NCI-H226 (cell line): ENCODE measurements at places on chromosomes 2 and 18.

DNA sequence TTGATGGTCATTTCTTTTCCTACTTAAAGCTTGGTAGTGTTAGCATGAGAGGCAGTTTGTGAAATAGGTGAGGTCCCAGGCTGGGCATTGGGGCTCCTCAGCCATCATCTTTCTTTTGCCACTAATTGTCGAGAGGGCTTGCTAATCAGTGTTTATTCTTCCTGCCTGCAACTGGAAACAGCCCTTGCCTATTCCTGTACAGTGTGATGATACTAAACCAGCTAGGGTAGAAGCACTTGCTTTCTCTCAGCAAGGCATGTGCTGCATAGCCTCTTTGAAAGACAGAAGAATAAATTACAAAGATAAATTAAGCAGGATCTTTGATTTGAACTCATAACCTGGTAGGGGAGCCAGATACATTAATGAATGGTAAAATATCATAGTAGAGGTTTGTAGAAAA lies 16.6 kb upstream of the GPBAR1 start:
- no peak for DNase-seq

GRCh38 chr2:222504719-222505118 lies 80.4 kb downstream of the SGPP2 start:
- DNase-seq = no peak

DNA sequence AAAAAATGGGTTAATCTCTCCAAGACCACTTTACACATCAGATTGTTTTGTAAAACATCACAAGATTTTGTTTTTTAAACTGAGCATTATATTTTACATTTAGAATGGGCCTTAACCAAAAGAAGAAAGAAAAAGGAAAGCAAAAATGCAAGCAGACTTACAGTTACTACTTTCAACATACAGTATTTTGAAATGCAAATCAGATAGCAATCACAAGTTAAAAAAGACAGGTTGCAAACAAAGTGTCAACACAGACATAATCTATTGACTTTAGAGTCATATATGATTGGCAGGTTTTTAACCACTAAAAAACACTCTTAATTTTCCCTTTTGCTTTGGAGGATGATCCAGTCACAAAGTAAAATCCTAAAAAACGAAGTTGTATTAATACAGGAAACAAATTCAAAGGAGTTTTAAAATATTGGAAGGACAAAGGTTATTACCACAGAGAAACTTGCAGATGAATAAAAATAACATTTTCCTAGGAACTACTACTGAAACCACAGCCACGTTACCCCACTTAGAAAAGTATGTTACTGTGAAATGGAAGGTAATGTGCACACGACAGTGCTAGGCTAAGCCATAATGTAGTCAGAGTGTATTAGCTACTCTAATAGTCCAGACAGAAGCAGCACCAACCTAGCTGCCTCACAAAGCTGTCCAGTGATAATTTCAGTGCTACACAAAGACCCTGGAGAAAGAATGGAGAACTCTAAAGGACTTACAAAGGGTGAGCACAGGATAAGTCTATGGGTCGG lies 22.9 kb downstream of the DARS1 start:
- no peak for DNase-seq

- no peak for DNase-seq
Observed at GRCh38 chr2:214482728-214483127, 71.9 kb downstream of the VWC2L start.

DNA sequence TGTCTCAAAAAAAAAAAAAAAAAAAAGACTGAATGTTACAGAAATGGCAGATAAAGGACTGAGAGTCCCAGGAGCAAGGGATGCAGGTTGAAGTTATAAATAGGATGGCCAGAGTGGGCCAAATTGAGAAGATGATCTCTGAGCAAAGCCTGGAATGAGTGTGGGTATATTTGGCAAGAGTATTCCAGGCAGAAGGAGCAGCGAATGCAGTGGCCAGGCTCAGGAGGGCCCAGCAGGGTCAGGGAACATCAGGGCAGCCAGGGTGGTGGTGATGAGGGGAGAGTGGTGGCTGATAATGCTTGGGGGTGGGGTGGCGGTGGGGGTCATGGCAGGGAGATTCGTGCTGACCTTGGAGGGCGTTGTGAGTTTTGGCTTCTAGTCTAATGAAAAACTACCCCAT lies 141.3 kb upstream of the AGAP1 start:
- DNase-seq = no peak

DNA sequence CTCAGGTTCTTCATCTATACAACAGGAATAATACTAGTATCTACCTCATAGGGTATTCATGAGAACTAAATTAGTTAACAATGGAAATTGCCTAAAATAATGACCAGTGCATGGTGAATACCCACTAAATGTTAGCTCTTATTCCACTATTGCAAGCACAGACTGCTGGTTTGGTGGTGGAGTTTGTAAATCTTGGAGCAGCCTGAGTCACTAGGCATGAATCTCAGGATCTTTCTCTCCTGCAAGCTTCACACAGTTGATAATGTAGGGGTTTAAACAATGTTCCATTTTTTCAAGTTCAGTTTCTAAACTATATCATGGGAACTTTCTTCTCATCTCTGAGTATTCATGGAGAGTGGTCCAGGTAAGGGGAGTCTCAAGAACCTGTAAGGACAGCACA lies 84.0 kb downstream of the OSR1 start:
- no peak for DNase-seq

- DNase-seq = no peak
Observed at GRCh38 chr2:235343156-235343774, 150.6 kb upstream of the AGAP1 start.

DNA sequence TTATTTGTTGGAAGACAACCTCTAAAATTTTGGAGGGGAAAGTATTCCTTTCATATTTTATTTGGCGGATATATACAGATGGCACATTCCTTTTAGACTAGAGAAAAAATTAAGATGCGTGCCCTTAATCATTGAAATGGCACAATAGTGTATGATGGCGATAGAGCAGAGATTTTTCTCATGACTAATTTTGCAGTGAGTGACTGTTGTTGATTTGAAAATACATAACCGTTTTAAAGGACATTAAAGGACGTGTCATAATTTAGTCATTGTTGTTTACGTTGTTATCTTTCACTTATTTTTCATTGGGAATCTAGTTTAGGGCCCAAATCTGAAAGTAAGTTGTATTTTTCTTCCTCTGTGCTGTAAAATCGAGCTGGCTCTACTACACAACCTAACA lies 61.7 kb downstream of the CERS6 start:
- no peak for DNase-seq

DNA sequence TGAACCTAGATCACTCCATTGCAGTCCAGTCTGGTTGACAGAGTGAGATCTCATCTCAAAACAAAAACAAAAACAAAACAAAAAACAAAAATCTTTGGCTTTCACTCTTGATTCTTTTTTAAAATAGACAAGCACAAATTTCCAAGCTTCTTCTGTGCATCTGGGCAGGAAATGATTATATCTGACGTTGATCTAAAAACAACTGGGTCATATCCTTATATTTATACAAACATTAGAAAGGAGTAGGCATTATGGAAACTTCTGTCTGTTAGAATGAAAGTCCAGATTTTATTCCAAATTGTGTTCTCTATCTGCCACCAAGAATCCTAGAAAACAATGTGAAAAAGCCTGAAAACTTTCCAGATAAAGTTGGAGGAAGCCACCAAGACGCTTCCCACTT lies 26.2 kb upstream of the PMAIP1 start:
- DNase-seq = no peak

GRCh38 chr2:73700661-73701447 lies 36.3 kb downstream of the TPRKB start:
- no peak for DNase-seq

DNA sequence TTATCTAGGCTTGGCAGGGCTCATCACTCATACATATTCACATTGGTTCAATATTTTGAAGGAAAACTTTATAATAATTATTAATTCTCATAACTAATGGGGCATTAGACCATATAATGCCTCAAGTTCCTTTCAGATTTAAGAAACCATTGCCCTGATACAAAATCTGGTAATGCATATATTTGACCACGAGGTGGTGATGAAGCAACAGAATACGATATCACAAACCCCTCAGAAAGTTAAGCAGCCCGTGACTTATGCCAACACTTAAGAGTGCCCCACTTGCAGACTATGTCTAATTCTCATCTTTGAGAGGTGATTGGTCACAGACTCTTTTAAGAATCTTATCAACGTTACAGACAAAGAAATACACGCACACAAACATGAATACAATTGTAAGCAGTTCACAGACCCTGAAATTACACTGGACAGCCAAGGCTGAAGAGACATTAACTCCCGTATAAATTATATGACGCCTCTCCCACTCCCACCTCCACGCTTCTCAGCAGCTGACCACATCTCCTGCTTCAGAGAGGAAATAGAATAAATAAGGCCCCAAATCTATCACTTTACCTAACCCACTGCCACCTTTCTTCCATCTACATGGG lies 20.7 kb upstream of the DNAH6 start:
- DNase-seq = peak; percentile 31

DNA sequence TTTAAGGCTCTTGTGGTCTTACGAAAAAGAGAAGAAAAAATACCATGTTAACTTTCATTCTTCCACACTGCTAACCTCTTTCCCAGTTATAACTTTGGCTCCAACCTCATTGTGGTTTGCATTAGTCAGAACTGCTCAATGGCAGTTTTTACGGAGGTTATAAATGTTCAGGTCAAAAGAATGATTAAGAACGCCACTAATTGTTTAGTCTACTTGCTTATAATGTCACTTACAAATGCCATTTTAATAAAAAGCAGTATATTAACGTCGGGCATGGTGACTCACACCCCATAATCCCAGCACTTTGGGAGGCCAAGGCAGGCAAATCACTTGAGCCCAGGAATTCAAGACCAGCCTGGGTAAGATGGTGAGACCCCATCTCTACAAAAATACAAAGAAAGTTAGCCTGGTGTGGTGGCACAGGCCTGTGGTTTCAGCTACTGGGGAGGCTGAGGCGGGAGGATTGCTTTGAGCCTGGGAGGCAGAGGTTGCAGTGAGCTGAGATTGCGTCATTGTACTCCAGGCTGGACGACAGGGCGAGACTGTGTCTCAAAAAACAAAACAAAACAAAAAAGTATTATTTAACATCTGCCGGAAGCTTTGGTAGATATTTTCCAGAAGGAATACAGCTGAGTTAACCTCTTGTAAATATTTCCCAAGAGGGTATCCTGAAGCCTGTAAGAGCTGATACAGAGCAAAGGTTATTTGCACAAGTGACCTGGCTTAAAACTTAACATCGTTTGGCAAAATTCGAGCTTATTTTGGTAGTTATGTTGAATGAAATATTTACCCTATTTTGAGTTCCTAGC lies 5.1 kb downstream of the AGPS start:
- DNase-seq = peak; percentile 43

DNA sequence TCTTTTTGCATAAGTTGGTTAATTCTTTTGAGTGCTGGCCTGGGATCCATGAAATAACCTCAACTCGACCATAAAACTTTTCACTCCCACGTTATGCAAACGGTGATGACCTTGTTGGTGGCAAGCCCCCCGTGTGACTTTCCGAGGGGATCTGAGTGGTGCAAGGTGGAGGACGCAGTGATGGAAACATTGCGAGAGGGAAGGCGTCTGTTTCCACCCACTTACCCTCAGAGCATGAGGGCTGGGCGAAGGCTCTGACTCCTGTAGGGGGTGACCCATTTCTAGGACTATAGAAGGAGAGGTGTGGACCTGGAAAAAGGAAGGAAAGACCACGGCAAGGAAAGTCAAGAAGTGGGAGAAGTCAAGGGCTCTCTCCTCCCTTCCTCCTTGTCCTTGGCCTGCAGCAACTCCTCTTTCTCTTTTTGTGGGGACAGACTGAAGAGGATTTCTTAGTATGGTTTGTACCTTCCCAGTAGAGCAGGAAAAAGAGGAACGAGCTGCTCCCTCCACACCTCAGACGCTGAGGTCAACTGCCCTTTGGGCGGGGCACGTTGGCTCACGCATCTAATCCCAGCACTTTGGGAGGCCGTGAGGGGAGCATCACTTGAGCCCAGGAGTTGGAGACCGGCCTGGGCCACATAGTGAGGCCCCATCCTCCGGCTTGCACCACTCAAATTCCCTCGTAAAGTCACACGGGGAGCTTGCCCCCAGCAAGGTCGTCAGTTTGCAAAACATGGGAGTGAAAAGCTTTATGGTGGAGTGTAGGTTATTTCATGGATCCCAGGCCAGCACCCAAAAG lies 15.5 kb upstream of the CD8A start:
- no peak for DNase-seq

- DNase-seq = no peak
Observed at GRCh38 chr2:98478088-98478551, 33.5 kb downstream of the INPP4A start.

DNA sequence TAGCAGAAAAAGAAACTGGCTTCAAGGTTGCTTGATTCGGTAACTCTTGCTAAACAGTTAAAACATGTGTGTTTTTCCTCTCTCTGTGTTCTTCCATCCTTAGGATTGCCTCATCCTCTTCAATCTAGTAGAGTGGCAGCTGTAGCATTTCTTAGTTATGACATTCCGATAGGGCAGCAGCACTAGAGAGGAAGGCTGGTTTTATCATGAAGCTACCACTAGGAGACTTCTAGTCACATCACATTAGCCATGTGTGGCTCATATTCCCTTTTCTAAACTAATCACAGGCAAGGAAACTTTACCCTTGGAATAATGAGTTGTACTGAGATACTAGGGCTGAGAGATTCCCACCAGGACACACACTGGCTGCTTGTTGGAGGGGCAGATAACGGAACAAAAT lies 187.6 kb downstream of the DOK6 start:
- DNase-seq = no peak

GRCh38 chr2:127100251-127101047 lies 6.5 kb downstream of the BIN1 start:
- DNase-seq = no peak
